GM06990 (cell line): ENCODE measurements at places on chromosomes 4 and X.

GRCh38 chrX:20265726-20266681 lies 705 bp downstream of the RPS6KA3 start:
- DNase-seq, result peak; percentile 50

- no peak for DNase-seq
Observed at GRCh38 chr4:168522356-168522755, 25.5 kb downstream of the PALLD start.

GRCh38 chr4:28151314-28151713 lies 1290.7 kb downstream of the STIM2 start:
- no peak for DNase-seq

- DNase-seq, result no peak
Observed at GRCh38 chr4:141133999-141134995, 1.0 kb upstream of the RNF150 start.
